Body of pancreas (tissue), 4 donors: ENCODE measurements at places on chromosomes 7 and 10. TPM values are rescaled to one million over a fixed set of nuclear protein-coding genes. Genes with fewer than 3 reads are reported as not detected.

- no peak for DNase-seq
- peaks cover 31% of the 10 kb centered on the region for H3K4me1 ChIP-seq
- no peak overlapping the region for H3K27ac ChIP-seq
- no peaks in the 10 kb centered on the region for H3K27me3 ChIP-seq
- no peak overlapping the region for H3K4me3 ChIP-seq
Observed at GRCh38 chr10:24254180-24254579, 45.2 kb downstream of the KIAA1217 start.

DNA sequence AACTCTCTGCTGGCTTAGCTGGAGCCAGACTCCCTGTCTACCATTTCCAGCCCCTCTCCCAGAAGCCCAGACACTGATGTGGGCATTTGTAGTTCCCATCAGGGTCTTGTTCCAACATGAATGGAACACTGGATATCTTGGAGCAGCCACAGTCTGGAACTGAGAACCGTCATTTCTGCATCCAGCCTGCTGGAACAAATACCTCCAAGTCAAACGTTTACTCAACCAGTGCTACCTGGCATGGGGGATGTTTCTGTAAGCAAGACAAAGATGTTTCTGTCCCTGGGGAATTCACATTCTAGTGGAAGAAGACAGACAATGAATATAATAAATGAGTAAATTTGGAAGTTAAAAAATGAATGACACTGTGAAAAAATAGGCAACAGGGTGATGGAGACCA lies 70.8 kb upstream of the ZNF438 start:
- H3K4me3 ChIP-seq, result no peak overlapping the region
- H3K27ac ChIP-seq, result no peak overlapping the region
- H3K36me3 ChIP-seq, result no peaks in the 10 kb centered on the region
- no peaks in the 10 kb centered on the region for H3K4me1 ChIP-seq
- no peak for DNase-seq
- H3K27me3 ChIP-seq, result no peaks in the 10 kb centered on the region

GRCh38 chr10:61941202-61941681 lies 39.7 kb downstream of the ARID5B start:
- H3K27ac ChIP-seq, result no peak overlapping the region
- H3K4me3 ChIP-seq, result no peak overlapping the region
- no peaks in the 10 kb centered on the region for H3K36me3 ChIP-seq
- no peak for DNase-seq
- peaks cover 32% of the 10 kb centered on the region for H3K4me1 ChIP-seq

The DLX5 gene
- total RNA-seq, result not detected

- no peak overlapping the region for H3K27ac ChIP-seq
- H3K27me3 ChIP-seq, result no peaks in the 10 kb centered on the region
- DNase-seq, result no peak
- no peak overlapping the region for H3K4me3 ChIP-seq
- H3K36me3 ChIP-seq, result no peaks in the 10 kb centered on the region
Observed at GRCh38 chr10:88953662-88954061, 1.1 kb upstream of the ACTA2 start.

DNA sequence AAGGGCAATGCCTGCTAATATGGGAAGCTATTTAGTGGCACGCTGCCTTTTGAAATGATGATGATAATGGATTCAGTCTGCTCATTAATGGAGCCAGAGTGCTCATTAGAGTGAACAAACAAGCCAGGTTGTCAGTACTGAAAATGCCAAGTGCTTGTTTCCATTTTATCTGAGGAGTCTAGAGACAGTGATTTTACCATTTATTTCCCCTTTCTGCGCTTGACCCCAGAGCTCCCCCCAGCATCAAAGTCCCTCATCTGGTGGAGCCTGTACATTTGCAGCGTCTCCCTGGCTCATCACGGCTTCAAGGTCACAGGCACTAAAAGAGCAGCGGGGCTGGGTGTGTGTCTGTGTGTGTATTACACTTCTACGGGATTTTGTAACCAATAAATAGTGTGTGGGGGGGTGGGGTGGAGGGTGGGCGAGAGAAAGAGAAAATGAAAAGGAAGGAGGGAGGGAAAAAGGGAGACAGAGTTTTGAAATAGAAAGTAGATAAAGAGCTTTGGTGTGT lies 553.8 kb downstream of the TFEC start:
- no peaks in the 10 kb centered on the region for H3K27me3 ChIP-seq
- no peak for DNase-seq
- no peak overlapping the region for H3K27ac ChIP-seq

- no peak for DNase-seq
- no peaks in the 10 kb centered on the region for H3K36me3 ChIP-seq
- no peak overlapping the region for H3K27ac ChIP-seq
- H3K27me3 ChIP-seq, result no peaks in the 10 kb centered on the region
- H3K4me1 ChIP-seq, result no peaks in the 10 kb centered on the region
- no peak overlapping the region for H3K4me3 ChIP-seq
Observed at GRCh38 chr10:10165415-10165814, 852.3 kb upstream of the CELF2 start.

DNA sequence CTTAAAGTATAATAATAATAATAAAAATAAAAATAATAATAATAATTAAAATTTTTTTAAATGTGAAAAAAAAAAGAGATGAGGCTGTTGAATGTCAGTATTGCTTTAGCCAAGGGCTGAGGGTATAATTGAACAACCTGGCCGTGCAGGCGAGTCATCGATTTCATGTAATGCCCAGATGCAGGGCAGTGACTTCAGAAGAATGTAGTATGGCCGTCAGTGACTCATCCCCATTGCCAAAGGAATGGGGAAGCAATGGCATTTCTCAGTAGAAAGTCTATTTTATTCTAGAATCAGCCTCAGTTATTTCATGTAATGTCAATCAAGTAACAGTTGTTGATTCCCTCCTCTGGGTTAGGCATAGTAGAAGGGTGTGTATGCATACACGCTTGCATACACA lies 516.4 kb downstream of the GLRX3 start:
- H3K4me1 ChIP-seq, result no peaks in the 10 kb centered on the region
- DNase-seq, result no peak
- H3K27me3 ChIP-seq, result no peaks in the 10 kb centered on the region
- H3K4me3 ChIP-seq, result no peak overlapping the region
- H3K27ac ChIP-seq, result no peak overlapping the region
- no peaks in the 10 kb centered on the region for H3K36me3 ChIP-seq

DNA sequence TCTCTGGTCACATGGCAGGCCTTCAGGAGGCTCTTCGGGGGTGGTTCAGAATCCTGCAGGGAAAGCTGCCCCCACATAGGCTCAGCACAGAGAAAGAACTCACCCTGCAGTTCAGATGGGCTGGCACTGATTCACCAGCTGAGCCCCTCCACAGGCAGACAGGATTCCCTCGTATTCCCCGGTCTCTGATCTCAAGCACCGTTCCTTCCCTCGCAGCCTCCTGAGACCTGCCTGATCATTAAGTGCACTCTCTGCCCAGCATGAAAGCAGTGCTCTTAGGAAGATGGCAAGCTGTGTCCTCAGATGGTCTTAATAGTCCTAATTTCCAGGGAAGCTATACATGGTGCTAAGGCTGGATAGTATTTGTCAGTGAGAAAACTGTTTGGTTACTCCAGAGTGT lies 78.2 kb upstream of the NPS start:
- H3K4me3 ChIP-seq, result no peak overlapping the region
- no peaks in the 10 kb centered on the region for H3K27me3 ChIP-seq
- H3K4me1 ChIP-seq, result no peaks in the 10 kb centered on the region
- DNase-seq, result no peak
- H3K36me3 ChIP-seq, result no peaks in the 10 kb centered on the region

DNA sequence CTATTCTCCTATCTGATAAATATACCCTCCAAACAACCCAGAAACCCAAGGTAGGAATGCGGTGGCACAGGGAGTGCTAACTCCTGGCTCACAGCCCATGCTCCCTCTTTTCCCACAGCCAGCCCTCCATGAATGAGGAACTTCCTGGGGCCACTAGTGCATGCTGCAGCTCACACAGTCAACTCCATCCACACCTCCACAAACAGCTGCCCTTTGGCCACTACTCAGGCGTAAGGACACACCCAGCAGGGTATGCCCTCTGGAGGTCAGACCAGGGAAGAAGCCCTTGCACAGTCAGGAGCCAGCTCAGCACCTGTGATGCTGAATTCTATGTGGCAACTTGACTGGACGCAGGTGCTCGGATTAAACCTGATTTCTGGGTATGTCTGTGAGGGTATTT lies 85.2 kb upstream of the PIK3CG start:
- no peaks in the 10 kb centered on the region for H3K36me3 ChIP-seq
- H3K4me1 ChIP-seq, result peaks cover 3% of the 10 kb centered on the region
- no peak overlapping the region for H3K27ac ChIP-seq
- no peak overlapping the region for H3K4me3 ChIP-seq

GRCh38 chr7:135291809-135292253 lies 58.2 kb downstream of the STRA8 start:
- H3K4me3 ChIP-seq, result no peak overlapping the region
- no peaks in the 10 kb centered on the region for H3K27me3 ChIP-seq
- no peaks in the 10 kb centered on the region for H3K4me1 ChIP-seq
- H3K36me3 ChIP-seq, result no peaks in the 10 kb centered on the region

DNA sequence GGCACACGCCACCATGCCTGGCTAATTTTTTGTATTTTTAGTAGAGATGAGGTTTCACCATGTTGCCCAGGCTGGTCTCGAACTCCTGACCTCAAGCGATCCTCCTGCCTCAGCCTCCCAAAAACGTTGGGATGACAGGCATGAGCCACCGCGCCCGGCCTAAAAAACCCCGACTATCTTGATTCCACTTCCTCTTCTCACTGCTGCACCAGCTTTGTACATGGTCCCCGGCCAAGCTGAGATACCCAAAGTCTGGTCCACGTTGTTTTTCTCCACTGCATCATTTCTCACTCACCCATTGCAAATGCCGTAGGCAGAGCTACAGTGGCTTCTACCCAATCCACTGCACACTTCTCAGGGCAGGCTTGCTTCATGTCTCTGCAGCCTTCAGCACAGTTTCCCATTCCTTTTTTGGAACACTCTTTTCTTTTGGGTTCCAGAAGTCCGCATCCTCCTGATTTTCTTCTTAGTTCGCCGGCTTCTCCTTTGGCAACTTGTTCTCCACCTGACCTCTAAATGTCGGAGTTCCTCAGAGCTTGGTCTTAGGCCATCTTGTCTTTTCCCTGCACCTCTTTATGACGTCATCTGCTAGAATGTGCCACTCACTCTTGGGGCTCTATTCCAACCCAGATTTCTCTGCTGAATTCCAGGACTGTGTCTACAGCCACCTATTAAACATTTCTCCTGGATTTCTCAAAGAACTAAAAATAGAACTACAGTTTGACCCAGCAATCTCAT lies 6.0 kb upstream of the GNB2 start:
- H3K36me3 ChIP-seq, result no peaks in the 10 kb centered on the region
- H3K4me3 ChIP-seq, result no peak overlapping the region
- no peak for DNase-seq
- H3K27me3 ChIP-seq, result no peaks in the 10 kb centered on the region
- no peaks in the 10 kb centered on the region for H3K4me1 ChIP-seq
- H3K27ac ChIP-seq, result no peak overlapping the region

DNA sequence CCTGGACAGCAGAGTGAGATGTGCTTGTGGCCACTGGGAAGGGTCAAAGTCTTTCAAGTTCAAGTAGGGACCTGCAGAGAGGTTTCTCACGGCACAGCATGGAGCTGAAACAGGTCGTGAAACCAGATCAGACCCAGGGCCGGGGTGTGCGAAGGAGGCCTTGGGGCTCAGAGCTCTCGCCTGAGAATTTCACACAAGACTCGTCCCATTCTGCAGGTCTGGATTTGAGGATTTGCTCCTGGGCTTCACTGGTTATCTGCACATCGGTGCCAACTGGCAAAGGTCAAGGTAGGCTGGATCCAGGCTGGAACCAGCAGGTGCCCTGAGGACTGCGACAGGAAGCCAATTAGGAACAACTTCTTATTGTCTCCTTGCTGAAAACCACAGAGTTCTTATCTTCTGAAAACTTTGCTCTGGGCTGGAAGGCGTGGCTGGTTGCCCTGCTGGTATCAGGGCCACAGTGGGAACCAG lies 24.0 kb upstream of the GTF2I start:
- H3K27me3 ChIP-seq, result no peaks in the 10 kb centered on the region
- no peak overlapping the region for H3K4me3 ChIP-seq
- no peak overlapping the region for H3K27ac ChIP-seq
- no peak for DNase-seq
- peaks cover 19% of the 10 kb centered on the region for H3K4me1 ChIP-seq
- H3K36me3 ChIP-seq, result no peaks in the 10 kb centered on the region

- H3K27me3 ChIP-seq, result no peaks in the 10 kb centered on the region
- H3K36me3 ChIP-seq, result no peaks in the 10 kb centered on the region
- H3K27ac ChIP-seq, result no peak overlapping the region
- no peak overlapping the region for H3K4me3 ChIP-seq
- no peaks in the 10 kb centered on the region for H3K4me1 ChIP-seq
Observed at GRCh38 chr7:81430150-81430549, 339.7 kb downstream of the HGF start.
